COLO829 (cell line): ENCODE measurements at places on chromosomes 2 and 18.

DNA sequence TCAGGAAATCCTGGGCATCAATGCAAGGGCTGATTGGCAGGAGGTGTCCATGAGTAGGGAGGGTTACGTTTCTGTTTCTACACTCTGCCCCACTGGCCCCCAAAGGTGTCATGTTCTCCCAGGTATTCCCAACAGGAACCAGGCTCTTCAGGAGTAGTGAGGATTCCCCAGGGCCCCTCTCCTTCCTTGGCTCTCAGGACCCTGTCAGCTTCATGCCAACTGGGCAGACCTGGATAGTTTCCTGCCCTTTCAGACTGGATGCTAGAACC, 480.6 kb upstream of the HS6ST1 start:
- no peak for DNase-seq

- DNase-seq, result no peak
Observed at GRCh38 chr2:120722246-120722567, 13.5 kb upstream of the GLI2 start.

DNA sequence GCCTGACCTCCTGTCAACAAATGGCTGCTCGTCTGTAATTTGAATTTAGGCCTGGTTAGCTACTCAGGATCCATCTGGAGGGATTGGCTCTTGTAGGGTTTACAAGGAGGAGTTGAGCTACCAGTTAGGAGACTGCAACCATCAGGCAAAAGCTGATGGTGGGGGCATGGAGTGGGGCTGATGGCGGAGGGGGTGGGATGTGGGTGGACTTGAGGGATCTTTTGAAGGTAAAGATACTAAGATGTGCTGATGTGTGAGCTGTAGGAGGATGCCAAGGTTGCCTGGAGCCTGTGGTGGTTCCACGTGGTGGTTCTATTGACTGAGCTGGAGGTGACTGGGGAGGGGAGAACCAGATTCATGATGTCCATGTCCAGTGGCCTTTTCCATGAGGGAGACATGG, 240.7 kb downstream of the LPIN1 start:
- DNase-seq, result no peak

- DNase-seq, result no peak
Observed at GRCh38 chr2:105800036-105800713, 55.5 kb downstream of the NCK2 start.

DNA sequence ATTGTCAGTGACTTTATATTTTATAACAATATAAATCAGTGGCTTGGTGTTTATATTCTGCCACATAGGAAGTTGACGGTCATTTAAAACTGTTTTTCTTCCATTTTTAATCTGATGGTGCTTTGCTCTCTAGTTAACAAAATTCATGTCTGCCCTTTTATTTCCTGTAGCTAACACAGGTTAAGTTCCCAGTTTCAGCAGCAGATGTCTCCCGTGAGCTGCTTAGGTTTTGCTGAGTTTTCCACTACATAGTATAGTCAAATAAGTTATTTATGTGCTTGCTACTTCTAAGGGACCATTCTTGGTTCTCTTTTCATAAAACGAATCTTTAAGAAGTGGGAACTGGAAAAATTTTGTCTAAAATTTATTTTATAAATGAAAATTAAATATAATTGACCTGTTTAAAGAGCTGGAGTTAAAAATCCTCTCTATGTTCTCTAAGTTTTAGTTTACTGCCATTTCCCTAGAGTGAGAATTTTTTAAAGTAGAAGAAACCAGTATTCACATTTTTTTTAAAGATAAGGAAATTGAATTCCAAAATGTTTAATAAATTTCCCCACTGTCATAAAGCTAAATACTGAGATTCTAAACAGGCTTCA, 20.6 kb downstream of the HTR2B start:
- peak; percentile 58 for DNase-seq

GRCh38 chr2:5365871-5366461, 326.2 kb upstream of the SOX11 start:
- DNase-seq, result peak; percentile 86
